ENCODE measurements at places on chromosomes 5 and 9.

- no peak overlapping the region for H3K27ac ChIP-seq
- no peaks in the 10 kb centered on the region for H3K36me3 ChIP-seq
- DNase-seq = no peak
- no peak overlapping the region for H3K4me3 ChIP-seq
- no peaks in the 10 kb centered on the region for H3K27me3 ChIP-seq
Measured at GRCh38 chr9:120382453-120382852, 197.5 kb downstream of the CDK5RAP2 start.

DNA sequence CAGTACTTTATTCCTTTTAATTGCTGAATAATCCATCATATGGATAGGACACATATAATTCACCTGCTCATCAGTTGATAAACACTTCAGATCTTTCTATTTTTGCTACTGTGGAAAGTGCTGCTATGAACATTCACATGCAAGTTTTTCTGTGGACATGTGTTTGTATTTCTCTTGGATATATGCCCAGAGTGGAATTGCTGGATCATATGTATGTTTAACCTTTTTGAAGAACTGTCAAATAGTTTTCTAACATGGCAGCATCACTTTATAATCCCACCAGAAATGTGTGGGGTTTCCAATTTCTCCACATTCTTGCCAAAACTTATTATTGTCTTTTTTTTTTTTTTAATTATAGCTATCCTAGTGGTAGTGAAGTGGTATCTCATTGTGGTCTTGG is 15.1 kb downstream of the CARTPT start:
- H3K4me1 ChIP-seq = no peaks in the 10 kb centered on the region
- no peak overlapping the region for H3K4me3 ChIP-seq
- no peaks in the 10 kb centered on the region for H3K27me3 ChIP-seq
- DNase-seq = no peak
- H3K36me3 ChIP-seq = no peaks in the 10 kb centered on the region
- no peak overlapping the region for H3K27ac ChIP-seq

DNA sequence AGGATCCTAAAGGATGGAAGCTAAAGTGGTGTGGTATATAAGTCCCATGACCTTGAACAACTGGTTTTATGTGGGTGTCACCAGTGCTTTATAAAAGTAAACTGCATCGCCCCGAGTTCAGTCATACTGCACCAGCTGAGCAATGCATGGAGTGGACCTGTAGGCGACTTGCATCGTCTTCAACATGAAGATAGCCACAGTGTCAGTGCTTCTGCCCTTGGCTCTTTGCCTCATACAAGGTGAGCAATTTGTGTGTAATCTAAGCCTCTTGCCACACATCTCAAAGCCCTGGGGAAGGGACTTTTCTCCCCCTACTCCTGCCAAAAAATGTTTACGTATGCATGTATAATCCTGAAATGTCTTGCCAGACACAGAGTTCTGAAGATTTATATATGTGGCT is at the start of gene SPINK5:
Gene SPINK5, plus strand, starts transcription at position 120 of the 400 bp plus-strand sequence. Its CDS starts 65 bp downstream, at position 185.
- H3K36me3 ChIP-seq = no peaks in the 10 kb centered on the region
- DNase-seq = no peak
- H3K4me3 ChIP-seq = no peak within 1 kb of the TSS
- no peaks in the 10 kb centered on the region for H3K4me1 ChIP-seq

DNA sequence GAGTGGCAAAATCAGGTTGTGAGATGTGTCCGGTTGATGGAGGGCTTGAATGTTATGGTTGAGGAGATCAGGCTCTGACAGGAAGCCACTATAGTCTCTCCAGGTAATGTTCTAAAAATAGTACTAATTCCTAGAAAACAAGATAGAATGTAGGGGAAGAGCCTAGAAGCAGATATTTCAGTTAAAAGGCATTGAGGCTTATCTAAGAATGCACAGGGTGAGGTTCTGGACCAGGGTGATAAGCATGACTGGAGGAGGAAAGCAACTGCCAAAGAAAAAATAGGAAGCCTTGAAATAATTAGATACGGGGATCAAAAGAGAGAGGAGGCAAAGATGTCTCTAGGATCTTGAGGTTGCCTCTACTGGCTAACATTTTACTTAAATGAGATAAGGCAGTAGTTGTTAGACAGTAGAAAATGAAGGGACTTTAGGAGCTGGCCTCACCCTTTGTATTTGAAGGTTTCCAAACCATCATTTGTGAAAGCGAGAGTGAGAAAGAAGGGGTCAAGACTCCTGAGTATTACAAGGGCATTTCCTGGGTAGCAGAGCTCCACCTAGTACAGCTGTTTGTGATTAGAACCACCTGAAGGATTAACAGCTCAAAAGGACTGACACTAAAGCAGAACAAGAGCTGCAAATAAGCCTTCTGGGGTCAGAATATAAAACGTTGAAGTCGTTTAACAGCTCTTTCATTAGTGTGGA is 15.4 kb upstream of the ARL15 start:
- no peak overlapping the region for H3K27ac ChIP-seq
- H3K36me3 ChIP-seq = no peaks in the 10 kb centered on the region
- H3K4me3 ChIP-seq = no peak overlapping the region
- H3K27me3 ChIP-seq = no peaks in the 10 kb centered on the region
- no peak for DNase-seq
- H3K4me1 ChIP-seq = no peaks in the 10 kb centered on the region

DNA sequence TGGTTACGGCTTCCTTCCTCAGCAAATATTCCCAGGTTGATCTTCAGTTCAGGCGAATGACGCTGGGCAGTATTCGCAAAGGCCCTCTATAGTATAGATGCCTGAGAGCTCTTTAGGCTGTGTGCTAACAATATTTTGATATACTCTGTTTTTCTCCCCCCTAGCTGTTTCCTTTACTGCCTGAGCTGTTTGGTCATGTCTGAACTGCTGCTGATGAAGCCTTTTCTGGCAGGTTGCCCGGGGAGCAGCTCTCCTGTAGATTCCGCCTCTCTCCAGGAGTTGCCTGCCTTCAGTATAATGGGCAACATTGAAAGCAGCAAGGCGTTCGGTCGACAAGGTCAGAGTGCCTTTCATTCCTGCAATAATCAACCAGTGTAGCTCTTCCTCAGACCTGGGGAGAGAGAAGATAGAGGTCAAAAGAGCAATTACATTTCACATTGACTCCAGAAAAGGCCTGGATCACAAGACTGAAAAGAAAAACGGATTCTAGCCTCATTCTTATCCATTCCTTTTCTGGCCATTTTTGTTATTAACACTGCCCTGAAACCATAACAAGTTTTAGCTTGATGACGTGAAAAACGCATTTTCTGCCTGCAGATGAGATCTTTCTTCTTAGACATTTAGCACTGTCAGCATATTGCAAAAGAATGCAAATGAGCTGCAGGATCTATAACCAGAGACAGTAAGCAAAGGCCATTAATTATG is 60.1 kb upstream of the ZNF608 start:
- peaks cover 16% of the 10 kb centered on the region for H3K4me1 ChIP-seq
- no peak overlapping the region for H3K27ac ChIP-seq
- H3K36me3 ChIP-seq = no peaks in the 10 kb centered on the region
- H3K4me3 ChIP-seq = no peak overlapping the region
- H3K27me3 ChIP-seq = no peaks in the 10 kb centered on the region
- DNase-seq = no peak

GRCh38 chr5:99460701-99461100 is 531.9 kb upstream of the CHD1 start:
- H3K4me3 ChIP-seq = no peak overlapping the region
- H3K27ac ChIP-seq = no peak overlapping the region
- H3K36me3 ChIP-seq = no peaks in the 10 kb centered on the region
- no peaks in the 10 kb centered on the region for H3K27me3 ChIP-seq
- no peak for DNase-seq

DNA sequence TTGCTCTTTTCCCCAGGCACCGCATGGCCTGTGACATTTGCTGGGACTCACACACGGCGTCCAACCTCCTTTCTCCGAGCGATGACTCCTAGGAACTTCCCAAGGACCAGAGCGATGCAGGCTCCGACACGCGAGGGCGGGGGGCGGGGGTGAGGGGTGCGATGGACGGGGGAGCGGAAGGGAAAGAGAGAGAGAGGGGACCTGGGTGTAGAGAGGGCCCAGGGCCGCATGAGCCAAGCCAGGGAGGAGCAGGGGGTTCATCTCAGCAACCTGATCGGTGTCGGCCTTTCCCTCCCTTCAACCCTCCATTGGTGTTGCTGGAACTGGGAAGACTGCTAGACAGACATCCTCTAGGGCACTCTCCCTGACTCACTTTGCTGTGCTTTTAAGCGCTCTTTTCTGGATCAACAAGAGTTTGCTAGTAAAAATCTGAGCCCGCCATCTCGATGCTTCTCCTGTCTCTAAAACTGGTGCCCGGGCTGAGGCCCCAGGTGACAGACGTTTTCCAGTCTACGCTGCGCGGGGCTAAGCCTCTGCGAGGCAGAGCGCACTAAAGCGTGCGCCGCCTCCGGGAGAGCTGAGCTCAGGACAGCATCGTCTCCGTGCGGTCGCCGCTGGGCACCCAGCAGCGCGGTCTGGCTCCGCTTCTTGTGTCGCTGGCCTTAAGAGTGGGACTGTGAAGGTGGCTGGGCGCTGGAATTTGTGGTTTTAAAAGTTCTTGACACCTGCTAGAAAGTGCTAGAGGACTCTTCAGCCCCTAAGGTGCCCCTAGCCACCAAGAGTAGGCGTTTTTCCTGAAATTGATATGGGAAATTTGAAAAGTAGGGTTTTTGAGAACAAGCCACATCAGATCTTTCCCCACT is 1.0 kb upstream of the TSLP start:
- no peak overlapping the region for H3K27ac ChIP-seq
- no peak overlapping the region for H3K4me3 ChIP-seq
- H3K4me1 ChIP-seq = peaks cover 17% of the 10 kb centered on the region
- no peaks in the 10 kb centered on the region for H3K36me3 ChIP-seq
- no peak for DNase-seq

DNA sequence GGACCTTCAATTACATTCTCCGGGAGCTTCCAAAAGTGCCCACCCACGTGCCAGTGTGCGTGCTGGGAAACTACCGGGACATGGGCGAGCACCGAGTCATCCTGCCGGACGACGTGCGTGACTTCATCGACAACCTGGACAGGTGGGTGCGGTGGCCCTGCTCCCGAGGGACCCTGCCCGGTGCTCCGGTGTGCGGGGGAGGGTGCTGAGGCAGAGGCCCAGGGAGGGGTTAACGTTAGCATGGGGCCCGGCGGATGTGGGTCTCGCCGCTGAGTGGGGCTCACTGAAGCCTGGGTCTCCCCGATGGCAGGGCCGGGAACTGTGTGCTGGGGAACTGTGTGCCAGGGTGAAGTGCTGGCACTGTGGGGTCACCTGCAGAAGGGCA is 10.6 kb upstream of the AJM1 start:
- no peaks in the 10 kb centered on the region for H3K27me3 ChIP-seq
- H3K4me1 ChIP-seq = no peaks in the 10 kb centered on the region
- no peak overlapping the region for H3K4me3 ChIP-seq

DNA sequence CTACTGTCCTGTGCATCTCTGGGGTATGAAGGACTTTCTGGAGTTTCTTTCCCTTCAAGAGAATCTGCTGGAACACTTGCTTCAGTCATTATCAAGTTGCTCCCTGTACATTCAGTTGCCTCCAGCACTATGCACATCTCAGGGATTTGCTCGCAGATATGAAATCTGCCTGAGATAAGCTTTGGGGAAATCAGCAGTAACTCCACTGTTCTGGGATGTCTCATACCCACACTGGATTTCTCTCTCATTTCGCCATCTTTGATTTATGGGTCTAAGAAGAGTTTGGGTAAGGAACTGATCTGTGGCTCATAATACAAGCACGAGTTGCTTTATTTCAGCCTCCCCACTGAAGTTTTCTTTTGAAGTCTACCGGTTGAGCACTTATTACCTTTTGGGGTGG is 585.6 kb downstream of the PSAT1 start:
- no peaks in the 10 kb centered on the region for H3K27me3 ChIP-seq
- no peak overlapping the region for H3K27ac ChIP-seq
- DNase-seq = no peak

- H3K4me1 ChIP-seq = peaks cover 5% of the 10 kb centered on the region
- no peak overlapping the region for H3K27ac ChIP-seq
Measured at GRCh38 chr5:56345352-56345751, 112.2 kb upstream of the ANKRD55 start.

- no peak for DNase-seq
- no peak overlapping the region for H3K4me3 ChIP-seq
- H3K27ac ChIP-seq = no peak overlapping the region
- H3K4me1 ChIP-seq = peaks cover 11% of the 10 kb centered on the region
- no peaks in the 10 kb centered on the region for H3K27me3 ChIP-seq
Measured at GRCh38 chr9:112537561-112537960, 50.9 kb downstream of the KIAA1958 start.

DNA sequence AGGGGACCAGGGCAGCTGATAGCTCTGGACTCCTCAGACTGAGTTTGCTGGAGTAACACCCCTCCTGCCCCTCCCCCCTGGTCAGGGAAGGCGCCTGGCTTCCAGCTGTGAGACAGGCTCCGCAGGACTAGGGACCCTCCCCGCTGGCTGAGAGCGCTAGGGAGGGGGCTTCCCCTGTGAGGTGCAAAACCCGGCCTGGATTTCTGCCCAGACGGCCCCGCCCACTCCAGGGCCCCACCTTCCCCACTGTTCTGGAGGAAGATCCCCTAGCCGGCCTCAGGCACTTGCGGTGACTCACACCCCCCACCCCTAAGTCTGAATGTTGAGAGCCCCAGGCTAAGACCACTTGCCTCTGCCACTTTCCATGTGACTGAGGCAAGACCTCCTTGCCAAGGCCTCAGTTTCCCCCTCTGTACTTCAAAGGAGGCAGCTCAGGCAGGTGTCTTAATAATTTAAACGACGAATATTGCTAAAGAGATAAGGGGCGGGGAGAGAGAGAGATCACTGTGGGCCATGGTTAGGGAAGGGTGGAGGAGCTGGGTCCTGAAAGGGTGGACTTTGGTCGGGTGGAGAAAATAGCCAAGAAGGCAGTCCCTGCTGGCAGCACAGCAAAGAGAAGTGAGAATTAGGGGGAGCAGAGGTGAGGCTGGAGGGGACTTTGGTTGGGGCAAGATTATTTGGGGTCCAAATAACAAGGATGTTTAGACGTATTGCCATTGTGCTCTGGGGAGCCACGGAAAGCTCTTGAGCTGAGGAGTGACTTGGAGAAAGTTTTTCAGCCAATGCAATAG is 1.0 kb upstream of the DAB2IP start:
- peaks cover 33% of the 10 kb centered on the region for H3K4me1 ChIP-seq
- H3K27ac ChIP-seq = peak overlapping the region; percentile 73
- DNase-seq = no peak
- no peaks in the 10 kb centered on the region for H3K36me3 ChIP-seq
- peak overlapping the region; percentile 78 for H3K4me3 ChIP-seq

DNA sequence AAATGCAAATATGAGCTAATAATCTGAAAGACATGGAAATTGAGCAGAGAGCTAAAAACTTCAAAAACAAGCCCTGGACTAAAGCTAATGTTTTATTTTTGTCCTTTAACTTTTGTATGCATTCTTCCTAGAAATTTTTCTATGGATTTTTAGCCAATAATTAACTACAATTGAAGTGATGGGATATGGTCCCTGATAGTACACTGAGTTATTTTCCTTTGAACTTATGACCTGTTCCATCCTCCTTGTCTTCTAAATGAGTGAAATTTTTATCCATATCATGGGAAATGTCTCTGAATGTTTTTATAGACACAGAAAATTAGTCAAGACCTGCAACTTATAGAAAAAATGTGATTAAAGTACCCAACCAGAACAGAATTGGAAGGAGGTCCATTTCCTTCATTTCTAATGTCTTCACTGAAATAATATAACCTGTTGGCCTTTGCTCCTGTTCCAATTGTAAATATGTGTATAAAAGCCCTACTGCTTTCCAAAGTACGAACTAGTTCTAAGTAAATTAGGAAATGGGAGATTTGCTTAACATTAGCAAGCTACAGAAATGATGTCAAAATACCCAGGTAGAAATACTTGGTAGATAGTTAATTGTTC is 11.3 kb upstream of the ERAP2 start:
- H3K4me1 ChIP-seq = no peaks in the 10 kb centered on the region
- no peak overlapping the region for H3K27ac ChIP-seq
- DNase-seq = no peak
- no peak overlapping the region for H3K4me3 ChIP-seq

GRCh38 chr5:43771611-43772031 is 168.6 kb downstream of the NNT start:
- peaks cover 8% of the 10 kb centered on the region for H3K4me1 ChIP-seq
- H3K36me3 ChIP-seq = no peaks in the 10 kb centered on the region
- no peak for DNase-seq
